NCI-H1436 treated with DMSO at 0.1 percent for 48 hours (cell line): ENCODE measurements at places on chromosomes 5 and 9.

GRCh38 chr9:95349091-95350038 is 31.9 kb upstream of the FANCC start:
- DNase-seq, result no peak

GRCh38 chr5:29089591-29090130 is 2051.3 kb upstream of the CDH9 start:
- no peak for DNase-seq

DNA sequence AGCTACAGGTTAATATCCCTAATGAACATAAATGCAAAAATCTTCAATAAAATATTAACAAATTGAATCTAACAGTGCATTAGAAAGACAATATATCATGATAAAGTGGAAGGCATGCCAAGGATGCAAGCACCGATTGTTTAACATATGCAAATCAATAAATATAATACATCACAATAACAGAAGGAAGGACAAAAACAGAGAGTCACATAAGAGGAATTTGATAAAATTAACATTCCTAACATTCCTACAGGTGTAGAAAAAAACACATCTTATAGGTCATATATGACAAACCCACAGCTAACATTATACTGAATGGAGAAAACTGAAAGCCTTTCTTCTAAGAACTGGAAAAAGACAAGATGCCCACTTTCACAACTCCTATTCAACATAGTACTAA is 297.0 kb downstream of the CDH18 start:
- no peak for DNase-seq

GRCh38 chr5:32991421-32991815 is 280.3 kb downstream of the NPR3 start:
- DNase-seq, result no peak

DNA sequence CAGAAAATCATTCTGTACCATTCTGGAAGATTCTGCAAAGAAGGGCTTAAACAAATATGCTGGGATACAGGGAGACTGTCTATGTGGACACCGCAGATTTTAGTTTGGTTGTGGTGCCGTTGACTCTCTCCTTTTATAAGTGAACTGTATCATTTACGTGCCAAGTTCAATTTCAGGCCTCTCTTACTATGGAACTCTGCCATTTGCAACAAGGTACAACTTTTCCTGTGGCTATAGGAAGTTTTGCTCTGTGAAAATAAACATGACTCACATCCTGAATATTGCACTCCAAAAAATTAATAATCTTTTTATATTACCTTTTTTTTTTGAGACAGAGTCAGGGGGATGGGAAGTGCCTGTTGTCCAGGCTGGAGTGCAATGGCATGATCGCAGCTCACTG is 29.7 kb upstream of the CSNK1G3 start:
- no peak for DNase-seq

GRCh38 chr5:124764992-124765611 is 18.7 kb upstream of the ZNF608 start:
- DNase-seq, result no peak

DNA sequence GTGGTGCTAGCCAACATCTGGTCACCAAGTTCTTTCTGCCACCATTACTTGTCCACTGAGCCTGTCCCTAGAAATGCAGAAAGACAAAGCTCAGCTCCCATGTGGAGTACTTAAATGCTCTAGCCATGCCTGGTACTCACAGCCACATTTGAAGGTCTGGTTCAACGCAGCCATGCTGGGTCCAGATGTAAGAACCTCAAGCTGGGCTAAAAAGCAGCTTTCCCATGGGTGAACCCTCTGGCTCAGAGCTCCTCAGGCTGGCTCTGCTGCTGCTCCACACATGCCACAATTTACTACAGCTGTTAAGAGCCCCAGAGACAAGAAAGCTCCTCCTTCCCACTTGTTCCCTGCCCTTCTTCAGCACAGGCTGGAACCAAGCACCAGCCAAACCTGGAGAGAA is 97.1 kb upstream of the LRRTM2 start:
- no peak for DNase-seq

DNA sequence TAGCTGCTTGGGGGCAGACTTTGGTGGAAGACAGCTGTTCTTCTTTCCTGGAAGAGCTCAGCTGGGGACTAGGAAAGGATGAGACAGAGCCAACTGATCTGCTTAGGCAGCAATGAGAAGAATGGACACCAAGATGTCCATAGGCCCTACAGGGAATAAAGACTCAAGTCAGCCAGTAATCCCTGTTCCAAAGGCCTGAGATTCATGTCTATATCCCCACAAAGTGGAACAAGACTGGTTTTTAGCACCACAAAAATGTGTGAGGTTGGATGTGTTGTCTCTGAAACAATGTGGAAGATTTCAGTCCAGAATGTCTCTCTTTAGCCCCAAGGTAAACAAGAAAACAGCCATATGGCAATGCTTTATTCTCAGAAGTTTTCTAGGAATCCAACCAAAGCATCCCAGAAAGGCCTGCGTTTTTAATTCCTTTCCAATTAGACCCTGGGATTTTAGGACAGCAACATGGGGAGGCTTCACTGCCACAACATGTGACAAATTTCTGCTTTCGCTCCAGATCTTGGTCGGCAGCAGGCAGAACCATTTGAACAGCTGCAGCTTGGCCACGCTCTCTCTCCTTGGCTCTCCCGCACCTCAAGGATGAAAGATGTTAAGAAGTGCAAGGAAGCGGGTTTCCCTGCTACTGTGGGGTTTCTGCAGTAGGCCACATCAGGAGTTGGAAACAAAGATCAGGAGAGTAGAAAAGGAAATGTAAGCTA is 245.1 kb downstream of the FSTL4 start:
- DNase-seq, result no peak

DNA sequence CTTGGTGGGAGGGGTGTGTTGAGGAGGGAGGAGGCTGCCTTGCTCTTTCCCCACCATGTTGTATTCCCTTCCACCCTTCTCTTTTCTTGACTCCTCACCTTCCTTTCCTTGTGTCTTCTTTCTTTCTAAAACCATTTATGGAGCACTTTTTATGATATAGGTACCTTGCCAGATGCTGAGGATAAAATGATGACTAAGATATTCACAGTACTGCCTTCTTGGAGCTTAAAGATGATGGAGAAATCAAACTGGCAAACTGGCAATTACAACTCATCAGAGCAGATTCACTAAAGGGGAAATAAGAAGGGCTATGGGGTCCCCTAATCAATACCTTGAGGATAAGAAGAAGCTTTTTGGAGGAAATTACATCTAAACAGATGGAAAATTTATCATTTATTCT is 273.2 kb upstream of the MEF2C start:
- no peak for DNase-seq

DNA sequence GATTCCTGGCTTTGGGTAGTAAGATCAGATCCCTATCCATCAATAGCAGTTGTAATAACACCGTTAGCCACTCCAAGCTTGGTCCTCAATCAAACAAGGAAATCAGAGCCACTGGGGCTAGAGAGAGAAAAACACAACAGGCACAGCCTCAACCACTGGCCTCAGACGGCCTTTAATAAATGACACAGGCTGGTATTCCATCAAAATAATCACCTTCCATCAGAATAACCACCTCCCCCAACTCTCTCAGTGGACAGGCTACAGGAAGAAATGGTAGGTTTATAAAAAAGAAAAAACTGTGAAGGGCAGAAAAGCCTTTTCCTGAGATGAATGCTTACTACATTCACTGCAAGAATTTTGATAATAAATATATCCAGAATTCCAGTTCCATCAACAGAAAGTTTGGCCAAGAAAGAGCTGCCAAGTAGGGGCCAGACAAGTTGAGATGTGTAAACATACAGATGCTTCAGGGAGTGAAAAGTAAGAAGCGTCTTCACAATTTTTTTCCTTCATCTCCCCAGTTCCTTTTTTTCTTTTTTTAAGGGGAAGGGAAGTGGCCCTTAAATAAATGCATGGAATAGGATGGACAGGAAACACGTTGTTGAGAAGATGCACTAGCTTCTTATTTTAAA is 5.5 kb downstream of the FOXD1 start:
- DNase-seq, result no peak

- DNase-seq, result no peak
Measured at GRCh38 chr5:90342576-90342975, 67.0 kb downstream of the CETN3 start.

DNA sequence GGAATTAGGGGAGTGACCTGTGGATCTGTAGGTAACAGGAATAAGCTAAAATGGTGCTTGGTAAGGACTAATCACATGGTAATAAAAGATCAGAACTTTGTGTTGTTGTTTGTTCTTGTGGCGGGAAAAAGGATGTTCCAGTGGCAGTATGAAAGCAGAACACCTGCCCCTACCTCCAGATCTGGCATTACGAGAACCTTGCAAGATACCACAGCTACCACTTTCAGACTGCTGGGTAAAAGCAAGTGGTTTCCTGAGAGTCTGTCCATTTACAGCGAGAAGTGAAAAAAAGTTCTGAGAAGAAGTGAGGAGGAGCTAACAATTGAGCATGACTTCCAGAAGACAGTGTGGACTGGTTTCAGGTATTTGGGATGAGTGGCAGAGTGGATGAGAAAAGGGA is 252.5 kb downstream of the TLE4 start:
- DNase-seq, result no peak

- no peak for DNase-seq
Measured at GRCh38 chr5:75611311-75612225, at the start of gene ANKDD1B. Gene ANKDD1B, plus strand, starts transcription at chr5:75611453. Its CDS starts 182 bp downstream, at chr5:75611635.

DNA sequence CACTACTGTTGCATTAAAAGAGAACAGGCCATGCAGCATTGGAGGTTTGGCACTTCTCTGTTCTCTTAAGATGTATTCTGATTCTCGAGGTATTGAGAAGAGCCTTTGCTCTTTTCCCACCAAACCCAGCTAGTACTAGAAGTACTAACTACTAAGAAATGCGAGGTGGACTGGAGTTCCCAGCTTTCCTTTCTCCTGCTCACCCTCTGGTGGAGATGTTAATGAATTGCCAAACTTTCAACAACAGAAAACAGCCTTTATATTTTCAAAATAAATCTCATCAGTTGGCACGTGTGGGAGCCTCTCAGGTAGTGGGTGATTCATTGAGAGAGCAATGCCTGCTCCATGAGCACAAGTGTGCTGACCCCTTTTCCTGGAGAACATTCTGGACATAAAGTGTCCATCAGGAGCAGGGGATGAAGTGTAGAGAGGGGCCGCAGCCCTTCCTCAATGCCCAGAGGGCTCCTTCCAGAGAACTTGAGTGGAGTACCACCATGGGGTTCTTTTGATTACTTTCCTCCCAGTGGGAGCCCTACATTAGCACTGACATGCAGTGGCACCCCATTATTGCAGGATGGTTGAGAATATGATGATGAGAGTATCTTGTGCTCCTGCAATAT is 45.7 kb downstream of the TMEM174 start:
- DNase-seq, result no peak

DNA sequence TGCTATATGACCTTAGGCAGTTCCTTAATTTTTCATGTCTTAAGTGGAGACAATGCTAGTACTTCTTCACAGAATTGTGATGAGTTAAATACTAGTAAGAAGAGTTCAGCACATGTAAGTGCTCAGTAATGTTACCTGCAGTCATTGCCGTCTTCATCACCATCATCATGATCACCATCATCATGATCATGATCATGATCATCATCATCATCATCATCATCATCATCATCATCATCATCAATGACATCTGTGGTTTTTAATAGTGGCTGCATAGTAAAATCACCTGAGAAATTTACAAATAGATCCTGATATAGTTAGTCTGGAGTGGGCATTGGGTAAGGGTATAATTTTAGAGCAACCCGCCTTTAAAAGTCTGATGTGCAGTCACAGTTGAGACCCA is 14.7 kb upstream of the PALM2AKAP2 start:
- no peak for DNase-seq

DNA sequence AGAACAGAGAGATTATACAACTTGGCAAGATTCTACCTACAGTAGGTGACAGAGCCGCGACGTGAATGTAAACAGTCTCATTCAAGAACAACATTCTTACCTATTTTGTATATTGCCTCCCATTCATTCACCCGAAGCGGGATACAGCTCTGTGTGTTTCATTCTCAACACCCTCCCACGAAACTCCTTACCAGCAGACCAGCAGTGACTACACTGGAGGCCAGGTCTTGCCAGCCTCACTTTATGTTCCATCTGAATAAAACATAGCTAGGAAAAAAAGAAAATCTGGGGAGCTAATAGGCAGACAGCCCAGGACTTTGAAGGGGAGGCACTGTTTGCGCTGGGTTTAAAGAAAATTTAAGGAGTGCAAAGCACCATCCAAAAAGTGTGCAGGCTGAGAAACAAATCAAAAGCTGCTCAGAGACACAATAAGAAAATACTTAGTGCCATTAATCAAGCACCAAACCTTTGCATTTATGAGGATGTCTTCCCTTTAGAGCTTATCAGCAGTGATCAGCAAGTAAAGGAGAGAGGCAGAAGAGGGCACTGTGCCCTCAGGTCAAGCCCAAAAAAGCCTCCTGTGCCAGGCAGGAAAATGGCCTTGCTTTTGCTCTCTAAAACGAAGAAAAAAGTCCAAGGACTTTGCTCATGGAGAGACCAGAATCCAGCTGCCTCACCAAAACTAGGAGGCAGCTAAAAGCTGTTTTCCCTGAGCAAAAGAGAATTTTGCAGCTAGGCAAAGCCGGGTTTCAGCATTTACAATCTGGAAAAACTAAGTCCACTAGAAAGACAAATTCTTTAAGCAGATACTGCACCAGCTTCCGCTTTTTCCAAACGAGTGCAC is 295.1 kb downstream of the BNC2 start:
- DNase-seq, result no peak

DNA sequence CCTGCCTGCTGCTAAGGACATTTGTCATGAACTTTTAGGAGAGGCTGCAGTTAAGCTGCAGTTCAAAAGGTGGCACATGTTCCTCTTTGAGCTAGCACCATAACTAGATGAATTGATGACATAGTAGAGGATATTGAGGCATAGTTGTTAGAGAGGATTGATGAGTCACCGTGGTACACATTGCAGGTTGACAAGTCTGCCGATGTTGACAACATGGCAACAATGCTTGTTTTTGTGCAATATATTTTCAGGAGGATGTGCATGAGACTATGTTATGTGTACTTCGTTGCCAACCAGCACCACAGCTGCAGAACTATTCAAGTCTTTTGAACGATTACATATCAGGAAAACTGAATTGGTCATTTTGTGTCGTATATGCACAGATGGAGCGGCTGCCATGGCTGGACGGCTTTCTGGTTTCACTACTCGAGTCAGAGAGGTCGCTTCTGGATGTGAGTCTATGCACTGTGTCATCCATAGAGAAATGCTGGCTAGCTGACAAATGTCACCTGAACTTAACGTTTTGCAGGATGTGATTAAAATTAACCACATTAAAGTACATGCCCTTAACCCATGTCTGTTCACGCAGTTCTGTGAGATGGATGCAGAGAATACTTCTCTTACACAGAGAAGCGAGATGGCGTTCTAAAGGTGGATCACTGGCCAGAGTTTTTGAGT is 24.2 kb downstream of the ANP32B start:
- no peak for DNase-seq

DNA sequence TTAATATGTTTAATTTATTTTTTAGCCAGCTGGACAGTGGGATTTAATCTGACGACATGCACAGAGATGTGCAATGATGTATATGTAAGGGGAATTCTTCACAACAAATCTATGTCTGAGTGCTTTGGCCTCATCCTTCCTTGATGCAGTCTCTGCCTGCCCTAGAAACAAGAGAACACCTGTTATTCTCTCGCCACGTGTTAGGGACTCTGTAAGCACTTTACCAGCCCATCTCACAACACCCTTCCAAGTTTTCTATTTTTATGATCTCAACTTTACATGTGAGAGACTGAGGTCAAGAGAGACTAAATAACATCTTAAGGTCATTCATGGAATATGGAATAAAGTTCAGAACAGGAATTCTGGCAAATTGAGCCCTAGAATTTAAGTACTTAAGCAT is 123.0 kb upstream of the GAS1 start:
- DNase-seq, result no peak

- no peak for DNase-seq
Measured at GRCh38 chr5:144202072-144202471, 31.4 kb downstream of the KCTD16 start.

- DNase-seq, result no peak
Measured at GRCh38 chr5:135833961-135834638, 363 bp upstream of the SLC25A48 start.
